ENCODE measurements at places on chromosomes 12 and 14.

DNA sequence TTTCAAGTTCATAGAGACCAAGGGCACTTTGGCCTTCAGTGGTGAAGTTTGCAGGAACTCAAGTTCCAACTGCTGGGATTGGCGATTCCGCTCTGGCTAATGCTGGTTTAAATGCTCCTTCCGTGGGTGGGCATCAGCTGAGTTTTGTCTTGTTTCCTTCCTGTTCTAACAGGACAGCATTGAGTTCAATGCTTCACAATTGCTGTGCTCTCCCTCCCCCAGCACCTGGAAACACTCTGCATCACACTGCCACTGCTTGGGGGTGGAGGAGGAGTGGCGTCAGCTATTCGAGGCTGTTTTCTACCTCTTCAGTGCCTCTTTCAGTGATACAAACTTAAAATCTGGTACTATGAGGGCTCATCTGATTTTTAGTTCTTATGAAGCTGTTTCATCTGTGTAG lies 634.9 kb downstream of the FSCB start:
- DNase-seq: no peak

- DNase-seq: no peak
Observed at GRCh38 chr14:32932914-32933628, 5.6 kb upstream of the NPAS3 start.

DNA sequence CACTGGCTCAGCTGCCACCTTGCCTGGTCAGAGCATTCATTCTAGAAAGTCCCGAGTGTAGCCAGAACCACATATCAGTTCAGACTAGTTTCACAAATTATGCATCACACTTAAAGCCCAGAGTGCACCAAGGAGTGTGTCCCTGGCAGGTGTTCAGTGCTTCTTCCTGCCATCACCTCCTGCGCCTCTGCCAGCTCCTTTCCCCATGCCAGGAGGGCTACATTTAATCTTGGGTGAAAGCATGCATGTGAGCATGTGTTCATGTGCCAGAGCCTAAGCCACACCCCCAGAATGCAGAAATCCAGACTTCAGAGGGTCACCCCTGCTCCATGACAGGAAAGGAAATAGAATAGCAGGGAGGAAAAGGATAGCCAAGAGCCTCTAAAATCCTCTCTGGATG lies 381.6 kb downstream of the DPF3 start:
- DNase-seq: no peak

- no peak for DNase-seq
Observed at GRCh38 chr14:30569903-30570226, 10.9 kb downstream of the G2E3 start.

GRCh38 chr12:1552171-1552570 lies 42.2 kb downstream of the FBXL14 start:
- no peak for DNase-seq

- no peak for DNase-seq
Observed at GRCh38 chr12:53809005-53809404, 57.2 kb upstream of the CISTR start.

DNA sequence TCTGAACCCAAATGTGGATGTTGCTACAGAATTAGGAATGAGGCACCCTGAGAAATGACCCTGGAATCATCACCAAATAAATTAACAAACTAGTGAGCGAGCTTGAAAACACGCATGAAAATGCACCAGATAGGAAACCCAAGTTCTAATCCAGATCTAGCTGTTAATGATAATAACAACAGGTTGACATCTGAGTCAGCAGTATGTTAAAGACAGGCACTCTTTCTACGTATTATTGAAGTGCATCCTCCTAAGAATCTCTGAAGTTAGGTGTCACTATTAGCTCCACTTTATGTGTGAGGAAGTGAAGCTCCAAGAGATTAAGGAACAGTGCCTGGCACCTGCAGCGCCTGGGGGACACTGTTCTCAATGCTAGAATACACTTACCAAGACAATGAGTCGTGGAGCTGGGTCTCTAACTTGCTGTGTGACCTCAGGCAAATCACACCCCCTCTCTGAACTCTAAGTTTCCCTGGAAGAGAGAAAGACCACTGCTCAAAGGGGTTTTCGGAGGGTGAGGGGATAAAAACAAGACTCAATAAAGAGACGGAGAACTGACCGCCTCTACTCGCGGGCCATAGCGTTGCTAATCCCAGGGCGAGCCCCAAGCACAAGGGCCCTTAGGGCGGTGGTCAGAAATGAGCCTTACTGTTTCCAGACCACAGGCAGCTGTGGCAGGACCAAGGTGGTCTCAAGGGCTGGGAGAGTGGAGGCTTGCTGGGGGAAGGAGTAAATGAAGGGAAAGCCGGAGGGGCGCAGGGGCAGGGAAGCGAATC lies 2.1 kb downstream of the SLC6A12 start:
- no peak for DNase-seq

DNA sequence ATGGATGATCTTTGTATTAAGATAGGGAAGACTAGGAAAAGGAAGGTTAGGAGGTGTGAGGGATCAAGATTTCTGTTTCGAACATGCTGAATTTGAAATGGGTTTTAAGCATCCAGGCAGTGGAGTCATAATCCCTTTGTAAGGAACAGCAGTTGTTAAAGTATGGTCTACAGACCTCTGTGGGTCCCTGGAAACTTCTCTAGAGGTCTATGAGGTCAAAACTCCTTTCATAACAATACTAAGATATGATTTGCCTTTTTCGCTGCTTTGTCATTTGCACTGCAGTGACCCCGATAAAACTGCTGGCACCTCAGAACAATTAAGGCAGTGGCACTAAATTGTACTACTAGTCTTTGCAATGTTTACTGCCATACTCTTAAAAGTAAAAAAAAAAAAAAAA lies 1.5 kb downstream of the RAD51AP1 start:
- no peak for DNase-seq

- peak; percentile 22 for DNase-seq
Observed at GRCh38 chr12:4809013-4809448, 88.8 kb downstream of the GALNT8 start.

DNA sequence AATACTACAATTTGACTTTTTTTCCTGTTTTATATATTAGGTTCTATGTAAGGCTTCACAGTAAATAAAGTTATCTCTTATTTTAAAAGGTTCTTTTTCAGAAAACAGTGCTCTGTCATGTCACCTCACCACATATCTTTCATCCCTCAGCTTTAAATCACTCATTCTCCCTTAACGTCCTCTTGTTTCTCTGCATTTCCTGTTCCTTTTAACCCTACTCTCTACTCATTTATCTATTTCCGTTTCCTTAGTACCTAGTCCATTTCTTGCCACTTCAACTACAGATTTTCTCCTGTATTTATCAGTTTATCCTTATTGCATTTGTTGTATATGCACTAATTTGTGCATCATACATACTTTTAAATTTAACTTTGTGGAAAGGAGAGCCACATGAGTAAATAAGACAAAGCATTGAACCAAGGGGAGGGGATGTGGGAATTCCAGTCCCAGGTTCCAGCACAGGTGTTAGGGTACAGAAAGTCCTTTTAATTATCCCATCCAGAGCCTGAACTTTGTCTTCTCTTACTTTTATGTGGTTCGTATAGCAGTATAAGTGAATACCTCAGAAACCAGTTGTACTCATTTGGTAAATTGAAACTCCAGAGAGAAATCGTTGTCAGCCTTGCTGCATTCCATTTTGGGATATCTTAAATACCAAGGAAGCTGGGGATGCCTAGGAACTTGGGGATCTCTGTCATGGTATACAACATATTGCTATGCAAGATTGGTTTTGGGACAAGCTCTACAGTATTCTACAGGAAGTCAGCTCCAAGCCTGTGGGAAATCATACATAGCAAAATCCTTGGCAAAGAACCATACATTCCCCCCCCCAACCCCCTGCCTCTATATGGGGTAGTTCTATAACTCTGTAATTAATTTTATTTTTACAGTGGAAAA lies 120.5 kb downstream of the DIP2B start:
- peak; percentile 14 for DNase-seq

- no peak for DNase-seq
Observed at GRCh38 chr12:120905856-120906384, 1.8 kb upstream of the SPPL3 start.

GRCh38 chr12:88925454-88925853 lies 345.2 kb upstream of the KITLG start:
- no peak for DNase-seq

DNA sequence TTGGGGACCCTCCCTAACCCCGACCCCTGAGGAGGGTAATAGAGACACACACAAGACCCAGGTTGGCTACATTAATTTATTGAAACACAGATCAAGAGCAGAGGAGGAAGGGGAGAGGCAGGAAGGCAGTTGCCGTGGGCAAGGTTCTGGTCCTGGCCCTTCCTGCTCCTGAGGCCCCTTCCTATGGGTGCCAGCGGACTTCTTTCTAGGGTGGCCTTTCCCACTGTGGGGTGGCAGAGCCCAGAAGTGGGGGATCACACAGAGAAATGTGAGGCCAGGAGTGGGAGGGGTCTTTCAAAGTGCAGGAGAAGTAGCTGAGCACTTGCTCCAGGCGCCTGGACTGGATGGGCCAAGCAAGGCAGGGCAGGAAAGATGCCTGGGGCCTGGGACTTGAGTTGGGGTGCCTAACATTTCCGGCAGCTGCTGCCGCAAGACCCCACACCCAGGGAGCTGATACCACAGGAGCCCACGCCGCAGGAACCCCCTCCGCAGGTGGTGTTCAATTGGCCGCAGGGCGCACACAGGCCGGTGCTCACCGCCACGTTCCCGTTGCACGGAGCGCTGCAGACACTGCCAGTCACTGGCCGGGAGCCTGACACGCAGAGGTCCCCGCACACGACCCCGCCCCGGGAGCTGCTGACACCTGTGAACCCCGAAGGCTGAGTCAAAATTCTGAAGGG lies 5.3 kb downstream of the KRT81 start:
- no peak for DNase-seq

DNA sequence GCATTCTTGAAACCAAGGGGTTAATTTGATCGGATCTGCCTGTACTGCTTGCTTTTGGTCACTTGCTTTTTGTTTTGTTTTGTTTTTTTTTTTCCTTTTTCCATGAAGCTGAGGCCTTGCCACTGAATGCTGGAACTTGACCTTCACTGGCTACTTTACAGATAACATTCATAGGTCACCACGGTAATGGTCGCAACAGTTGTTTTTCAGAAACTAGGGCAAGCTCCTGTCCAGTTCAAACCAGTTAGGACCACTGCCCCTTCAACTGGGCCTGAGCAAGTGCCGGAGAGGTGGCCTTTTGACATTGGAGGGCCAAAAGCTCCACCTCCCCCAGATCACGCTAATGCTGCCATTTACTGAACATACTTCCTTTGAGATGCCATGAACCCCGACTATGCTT lies 147.6 kb downstream of the FOXN3 start:
- DNase-seq: no peak

GRCh38 chr12:67241482-67241881 lies 27.7 kb upstream of the CAND1 start:
- no peak for DNase-seq

GRCh38 chr14:66174453-66174891 lies 311.7 kb upstream of the CCDC196 start:
- DNase-seq: no peak

- DNase-seq: no peak
Observed at GRCh38 chr14:59360923-59361794, 104.0 kb downstream of the GPR135 start.

DNA sequence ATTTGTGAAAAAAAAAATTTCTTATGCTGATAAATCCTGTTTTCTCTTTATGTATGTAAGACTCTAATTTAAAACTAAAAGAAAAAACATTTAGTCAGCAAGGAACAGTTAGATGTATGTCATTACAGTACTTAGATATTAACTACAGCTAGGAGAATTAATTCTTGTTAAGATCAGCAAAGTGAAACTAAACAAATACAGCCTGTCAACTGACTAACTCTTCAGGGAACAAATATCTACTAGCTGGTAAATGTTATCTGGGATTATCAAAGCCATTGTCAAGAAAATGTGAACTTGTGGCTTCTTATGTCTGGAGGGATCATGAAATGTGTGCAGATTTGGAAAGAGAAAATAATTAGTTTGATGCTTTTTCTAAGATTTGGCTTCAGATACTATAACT lies 27.5 kb downstream of the MGAT4C start:
- no peak for DNase-seq

GRCh38 chr14:67313153-67313552 lies 46.5 kb downstream of the ATP6V1D start:
- DNase-seq: no peak

DNA sequence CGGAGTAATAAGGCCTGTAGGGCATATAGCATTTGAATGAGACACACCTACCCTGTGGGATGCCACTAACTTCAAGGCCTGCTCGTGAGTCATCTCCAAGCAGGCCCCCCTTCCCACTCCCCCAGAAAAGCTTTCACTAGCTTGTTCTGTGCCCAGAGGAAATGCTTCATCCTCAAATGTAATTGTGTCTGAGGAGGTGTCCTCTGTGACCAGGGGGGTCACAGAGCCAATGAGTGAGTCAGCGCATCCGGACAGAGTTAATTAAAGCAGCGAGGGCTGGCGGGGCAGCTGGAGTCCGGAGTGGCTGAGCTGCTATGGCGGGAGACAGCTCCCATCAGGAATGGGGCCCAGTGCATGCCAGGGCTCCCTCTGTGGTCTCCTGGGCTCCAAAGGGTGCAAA lies 27.0 kb upstream of the ESRRB start:
- no peak for DNase-seq

GRCh38 chr14:74257078-74257940 lies 18.1 kb downstream of the VSX2 start:
- peak; percentile 59 for DNase-seq

- DNase-seq: no peak
Observed at GRCh38 chr14:85380881-85381280, 149.1 kb upstream of the FLRT2 start.

DNA sequence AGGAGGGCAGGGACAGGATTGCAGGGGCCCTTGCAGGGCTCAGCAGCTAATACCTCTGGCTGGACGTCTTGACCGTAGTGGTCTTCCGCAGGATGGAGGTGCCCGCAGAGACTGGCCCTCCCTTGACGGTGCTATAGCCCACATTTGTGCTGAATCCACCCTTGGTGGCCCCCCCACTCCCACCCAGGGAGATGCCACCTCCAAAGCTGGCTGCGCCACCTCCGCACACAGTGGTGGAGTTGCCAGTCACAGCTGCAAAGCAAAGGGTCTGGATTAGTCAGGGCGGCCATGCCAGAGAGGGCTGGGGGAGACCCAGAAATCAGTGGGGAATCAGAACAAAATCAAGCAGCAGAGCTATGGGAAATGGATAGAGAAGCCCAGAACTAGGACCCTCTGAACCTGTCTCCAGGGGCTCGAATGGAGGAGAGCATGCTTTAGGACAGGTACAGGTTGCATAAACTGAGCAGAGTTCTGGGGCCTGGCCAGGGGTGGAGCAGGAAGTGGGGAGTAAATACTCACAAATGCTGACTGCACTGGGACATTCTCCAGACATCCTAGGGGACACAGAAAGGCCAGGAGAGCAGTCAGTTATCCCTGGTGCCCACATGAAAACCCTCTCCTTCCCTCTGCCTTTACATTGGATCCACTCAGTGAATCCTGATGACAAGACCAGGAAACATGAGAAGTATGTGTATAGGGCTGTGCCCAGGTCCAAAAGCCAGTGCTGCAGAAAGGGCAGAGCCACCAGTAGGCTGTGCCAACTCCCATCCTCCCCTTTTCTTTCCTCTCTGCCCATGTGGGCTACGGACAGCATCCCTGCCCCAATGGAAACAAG lies 8.1 kb upstream of the KRT4 start:
- DNase-seq: no peak

DNA sequence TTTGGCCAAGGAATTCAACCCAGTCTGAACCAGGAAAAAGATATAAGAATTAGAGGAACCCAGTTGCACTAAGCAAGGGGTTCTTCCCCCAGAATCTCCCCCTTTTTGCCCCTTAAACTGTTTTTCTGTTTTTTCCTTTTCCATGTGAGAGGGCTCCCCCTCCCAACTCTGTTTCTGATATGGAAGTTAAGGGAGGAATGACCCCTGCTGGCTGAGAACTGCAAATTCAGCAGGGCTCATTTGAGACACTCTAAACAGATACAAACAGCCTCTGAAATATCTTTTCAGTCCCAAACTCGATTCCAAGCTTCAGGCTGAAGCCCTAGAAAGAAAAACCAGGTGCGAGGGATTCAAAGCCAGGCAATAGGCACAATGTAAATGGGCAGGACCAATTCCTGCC lies 132.7 kb downstream of the SLC41A2 start:
- DNase-seq: no peak

Measured in CD4-positive, alpha-beta T cell treated with Interleukin-6 at 100 ng/mL for 8 hours (primary cell).